T-cell (primary cell): ENCODE measurements at places on chromosomes 4 and X. TPM values are rescaled to one million over a fixed set of nuclear protein-coding genes. Genes with fewer than 3 reads are reported as not detected.

DNA sequence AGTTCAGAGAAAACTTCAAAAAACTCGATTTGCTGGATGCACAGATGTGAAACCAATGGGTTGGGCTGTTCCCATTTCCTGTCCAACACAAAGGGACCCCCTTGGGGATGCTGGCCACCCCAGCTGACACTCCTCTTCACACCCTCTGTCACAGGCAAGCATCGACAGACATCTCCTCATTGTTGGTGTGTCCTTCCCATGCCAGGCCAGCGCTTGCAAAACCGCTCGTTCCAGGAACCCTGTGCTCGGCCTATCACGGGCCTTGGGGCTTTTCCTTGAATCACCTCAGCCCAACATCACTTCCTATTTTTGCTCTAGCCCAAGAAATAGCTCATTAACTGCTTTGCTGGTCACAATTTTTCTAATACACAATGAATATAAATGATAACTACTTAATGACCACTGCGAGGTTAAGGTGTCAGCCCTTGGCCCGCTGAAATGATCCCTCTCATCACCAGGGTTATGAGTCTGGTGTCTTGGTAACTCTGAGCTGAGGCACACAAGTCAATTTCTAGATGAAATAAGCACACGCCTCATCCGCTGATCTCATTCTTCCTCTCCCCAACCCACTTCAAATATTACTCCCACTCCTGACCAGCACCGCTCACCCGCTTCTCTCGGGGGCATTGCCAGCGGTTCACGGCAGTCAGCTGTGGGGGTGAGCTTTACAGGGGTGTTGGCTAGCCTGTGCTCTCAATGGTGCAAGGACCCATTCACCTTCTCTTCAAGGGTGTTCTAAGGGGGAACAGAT lies 32.3 kb downstream of the BCOR start:
- no peaks in the 10 kb centered on the region for H3K4me1 ChIP-seq
- DNase-seq, result no peak
- peaks cover 2% of the 10 kb centered on the region for H3K36me3 ChIP-seq
- H3K27ac ChIP-seq, result no peak overlapping the region

DNA sequence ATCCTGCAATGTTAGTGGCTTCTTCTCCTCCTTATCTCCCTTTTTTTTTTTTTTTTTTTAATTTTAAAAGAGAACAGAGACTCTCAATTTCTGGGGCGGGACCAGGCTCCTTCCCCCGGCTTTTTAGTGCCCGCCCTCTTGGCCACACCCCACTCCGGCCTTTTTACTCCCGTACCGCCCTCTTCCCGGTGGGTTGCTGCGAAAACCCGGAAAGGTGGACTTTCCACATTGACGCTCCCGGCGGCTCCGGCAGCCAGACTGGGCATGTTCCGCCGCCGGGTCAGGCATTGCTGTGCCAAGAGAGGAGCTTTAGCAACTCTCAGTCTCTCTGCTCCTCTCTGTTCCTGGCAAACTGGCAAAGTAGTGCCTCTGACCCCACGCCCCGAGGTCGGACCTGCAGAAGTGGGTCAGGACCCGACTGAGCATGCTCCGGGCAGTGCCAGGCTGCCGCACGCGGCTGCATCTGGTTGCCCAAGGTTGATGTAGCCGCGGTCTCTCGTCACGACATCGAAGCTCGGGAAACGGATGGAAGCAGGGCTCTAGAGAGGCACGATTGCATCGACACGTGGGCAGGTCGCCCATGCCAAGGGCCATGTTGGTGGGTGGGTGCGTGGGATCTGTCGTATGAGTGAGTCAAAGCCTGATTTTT lies 1.1 kb upstream of the MFAP3L start:
- DNase-seq, result peak; percentile 87
- H3K4me3 ChIP-seq, result peak overlapping the region; percentile 82
- peaks cover 15% of the 10 kb centered on the region for H3K27me3 ChIP-seq
- H3K4me1 ChIP-seq, result peaks cover 4% of the 10 kb centered on the region
- H3K36me3 ChIP-seq, result no peaks in the 10 kb centered on the region

- H3K27me3 ChIP-seq, result no peaks in the 10 kb centered on the region
- H3K27ac ChIP-seq, result no peak overlapping the region
- H3K36me3 ChIP-seq, result no peaks in the 10 kb centered on the region
- H3K4me1 ChIP-seq, result no peaks in the 10 kb centered on the region
- no peak overlapping the region for H3K4me3 ChIP-seq
Measured at GRCh38 chr4:89823416-89823815, 13.5 kb downstream of the SNCA start.

GRCh38 chr4:98113012-98113411 lies 30.3 kb downstream of the STPG2 start:
- H3K27me3 ChIP-seq, result no peaks in the 10 kb centered on the region
- H3K36me3 ChIP-seq, result no peaks in the 10 kb centered on the region
- no peak overlapping the region for H3K4me3 ChIP-seq
- H3K4me1 ChIP-seq, result no peaks in the 10 kb centered on the region
- H3K27ac ChIP-seq, result no peak overlapping the region

DNA sequence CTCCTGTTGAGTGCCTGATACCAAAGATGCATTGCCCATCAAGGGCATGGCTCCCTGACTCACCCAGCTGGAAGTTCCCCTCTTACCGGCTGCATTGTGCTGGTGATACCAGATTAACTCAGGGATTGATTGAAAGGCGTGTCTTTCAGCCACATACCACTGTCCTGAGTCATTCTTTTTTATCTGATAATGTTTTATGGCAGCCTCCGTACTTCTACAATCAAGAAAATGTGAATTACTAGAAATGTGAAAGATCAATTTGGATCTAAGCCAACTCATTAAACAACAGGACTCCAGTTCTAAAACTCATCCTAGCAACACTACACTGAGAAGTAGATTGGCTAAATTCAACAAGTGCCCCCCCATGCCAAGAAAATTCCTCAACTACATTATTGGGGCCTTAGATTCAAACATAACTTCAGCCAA lies 40.0 kb downstream of the TXK start:
- no peaks in the 10 kb centered on the region for H3K27me3 ChIP-seq
- H3K36me3 ChIP-seq, result peaks cover 10% of the 10 kb centered on the region
- no peak for DNase-seq
- no peaks in the 10 kb centered on the region for H3K4me1 ChIP-seq

DNA sequence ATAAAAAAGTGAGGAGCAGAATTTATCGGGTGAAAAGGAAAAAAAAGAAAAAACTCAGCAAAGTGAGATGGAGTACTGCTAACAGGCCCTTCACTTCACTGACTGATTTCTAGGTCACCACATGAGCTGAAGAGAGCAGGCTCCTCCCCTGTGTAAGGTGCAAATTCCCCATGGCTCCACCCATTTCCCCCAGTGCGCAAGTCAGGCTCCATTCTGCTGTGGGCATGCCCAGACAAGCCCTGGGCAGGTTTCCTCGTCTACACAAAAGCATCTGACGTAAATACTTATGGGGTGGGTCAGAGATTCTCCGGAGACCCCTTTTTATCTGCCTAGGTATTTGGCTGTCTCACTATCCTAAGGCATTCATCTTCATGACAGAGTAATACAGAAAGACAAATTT lies 157.9 kb downstream of the MAGEB5 start:
- DNase-seq, result no peak
- no peak overlapping the region for H3K27ac ChIP-seq
- H3K4me1 ChIP-seq, result no peaks in the 10 kb centered on the region
- no peak overlapping the region for H3K4me3 ChIP-seq

- H3K36me3 ChIP-seq, result no peaks in the 10 kb centered on the region
- H3K4me1 ChIP-seq, result no peaks in the 10 kb centered on the region
- no peak overlapping the region for H3K27ac ChIP-seq
- DNase-seq, result no peak
- H3K4me3 ChIP-seq, result no peak overlapping the region
Measured at GRCh38 chr4:73450398-73451004, 14.5 kb downstream of the AFP start.

- no peak overlapping the region for H3K27ac ChIP-seq
- H3K36me3 ChIP-seq, result no peaks in the 10 kb centered on the region
- H3K27me3 ChIP-seq, result peaks cover 5% of the 10 kb centered on the region
Measured at GRCh38 chrX:370963-371745, 15.6 kb downstream of the PPP2R3B start.

DNA sequence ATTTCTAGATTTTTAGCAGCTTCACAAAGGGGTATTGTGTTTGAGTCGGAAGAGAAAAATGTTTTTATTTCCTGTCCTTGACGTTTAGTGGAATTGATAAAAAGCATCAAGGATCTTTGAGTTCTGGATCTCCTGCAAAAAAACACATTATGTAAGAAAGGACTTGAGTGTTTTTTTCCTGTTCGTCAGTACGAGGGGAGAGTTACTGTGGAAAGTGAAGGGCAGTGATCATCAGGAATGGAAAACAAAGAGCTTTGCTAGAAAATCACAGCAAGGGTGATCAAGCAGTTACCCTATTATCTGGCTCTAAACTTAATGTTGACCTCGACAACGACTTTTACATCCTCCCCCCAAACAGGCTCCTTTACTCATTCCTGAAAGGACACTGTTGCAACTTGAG lies 7.3 kb downstream of the LIMCH1 start:
- no peaks in the 10 kb centered on the region for H3K36me3 ChIP-seq
- H3K4me3 ChIP-seq, result no peak overlapping the region
- no peak for DNase-seq
- H3K27ac ChIP-seq, result no peak overlapping the region
- H3K4me1 ChIP-seq, result no peaks in the 10 kb centered on the region
- no peaks in the 10 kb centered on the region for H3K27me3 ChIP-seq

GRCh38 chr4:111283066-111283677 lies 660.3 kb upstream of the PITX2 start:
- no peak overlapping the region for H3K27ac ChIP-seq
- no peaks in the 10 kb centered on the region for H3K36me3 ChIP-seq
- no peak for DNase-seq
- H3K4me1 ChIP-seq, result no peaks in the 10 kb centered on the region
- H3K4me3 ChIP-seq, result no peak overlapping the region

The LRIT3 gene
- 0.12 TPM for total RNA-seq

The GAB3 gene
- total RNA-seq, result 26.2 TPM

DNA sequence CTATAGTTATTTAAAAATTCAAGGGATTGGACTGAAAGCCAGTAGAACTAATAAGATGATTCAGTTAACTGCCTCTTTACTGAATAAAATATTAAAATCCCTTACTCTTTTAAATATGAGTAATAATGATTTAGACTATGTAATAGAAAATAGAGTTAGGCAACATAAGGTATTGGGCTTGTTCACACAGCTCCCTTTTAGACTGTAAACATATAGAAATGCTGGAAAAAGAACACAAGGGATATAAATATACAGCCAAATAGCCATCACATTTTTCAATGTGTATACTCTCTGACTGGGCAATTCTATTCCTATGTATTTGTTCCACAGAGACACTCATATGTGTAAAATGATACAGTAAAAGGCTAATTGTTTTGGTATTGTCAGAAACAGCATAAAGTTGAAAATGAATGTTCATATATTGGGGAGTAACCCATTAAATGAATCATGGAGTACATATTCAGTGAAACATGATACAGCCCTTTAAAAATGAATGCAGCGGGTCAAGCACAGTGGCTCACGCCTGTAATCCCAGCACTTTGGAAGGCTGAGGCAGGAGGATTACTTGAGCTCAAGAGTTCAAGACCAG lies 129.8 kb downstream of the TBC1D19 start:
- no peaks in the 10 kb centered on the region for H3K27me3 ChIP-seq
- H3K4me1 ChIP-seq, result no peaks in the 10 kb centered on the region
- no peak overlapping the region for H3K4me3 ChIP-seq
- H3K36me3 ChIP-seq, result no peaks in the 10 kb centered on the region
- no peak overlapping the region for H3K27ac ChIP-seq

The MAGEB18 gene
- total RNA-seq, result not detected

DNA sequence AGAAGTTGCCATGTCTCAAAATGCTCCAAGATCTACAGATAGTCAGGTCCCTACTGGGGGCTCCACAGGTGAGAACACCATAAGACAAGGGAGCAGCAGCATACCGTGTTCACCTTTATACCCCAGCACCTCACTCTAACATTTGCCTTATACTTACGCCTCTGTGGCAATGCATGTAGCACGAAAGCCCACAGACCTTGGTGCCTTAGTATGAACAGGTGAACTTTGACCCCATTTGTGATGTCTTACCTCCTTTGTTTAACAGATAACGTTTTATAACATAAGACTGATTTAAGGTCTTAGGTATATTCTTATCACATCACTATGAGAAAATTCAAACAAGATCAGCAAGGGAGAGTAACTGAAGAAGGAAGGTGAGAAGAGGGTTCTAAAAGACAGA lies 128.8 kb downstream of the ARX start:
- no peaks in the 10 kb centered on the region for H3K4me1 ChIP-seq
- H3K36me3 ChIP-seq, result peaks cover 6% of the 10 kb centered on the region
- no peak for DNase-seq
- no peak overlapping the region for H3K27ac ChIP-seq

The NDST3 gene
- total RNA-seq, result not detected

- H3K4me1 ChIP-seq, result no peaks in the 10 kb centered on the region
- H3K27me3 ChIP-seq, result no peaks in the 10 kb centered on the region
- no peak for DNase-seq
- H3K36me3 ChIP-seq, result no peaks in the 10 kb centered on the region
- H3K27ac ChIP-seq, result no peak overlapping the region
Measured at GRCh38 chr4:42816189-42816879, 76.2 kb upstream of the GRXCR1 start.

The HHIP gene
- not detected for total RNA-seq

DNA sequence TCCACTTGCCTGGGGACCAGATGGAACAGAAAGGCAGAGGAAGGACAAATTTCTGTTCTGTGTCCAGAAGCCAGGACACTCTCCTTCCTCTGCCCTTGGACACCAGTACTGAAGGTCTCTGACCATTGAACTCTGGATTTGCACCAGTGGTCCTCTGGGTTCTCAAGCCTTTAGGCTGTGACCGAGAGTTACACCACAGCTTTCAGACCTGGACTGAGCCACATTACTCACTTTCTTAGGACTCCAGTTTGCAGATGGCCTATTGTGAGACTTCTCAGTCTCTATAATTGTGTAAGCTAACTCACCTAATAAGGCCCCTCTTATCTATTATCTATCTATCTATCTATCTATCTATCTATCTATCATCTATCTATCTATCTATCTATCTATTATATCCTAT lies 295.3 kb upstream of the GALNTL6 start:
- no peaks in the 10 kb centered on the region for H3K36me3 ChIP-seq
- no peak overlapping the region for H3K4me3 ChIP-seq
- H3K27ac ChIP-seq, result no peak overlapping the region
- no peaks in the 10 kb centered on the region for H3K27me3 ChIP-seq

The NRK gene
- 0.13 TPM for total RNA-seq

GRCh38 chr4:169266661-169267060 lies 4.1 kb downstream of the SH3RF1 start:
- H3K27ac ChIP-seq, result no peak overlapping the region
- H3K36me3 ChIP-seq, result no peaks in the 10 kb centered on the region
- H3K4me3 ChIP-seq, result no peak overlapping the region
- H3K27me3 ChIP-seq, result peaks cover 25% of the 10 kb centered on the region

The GPR119 gene
- total RNA-seq, result not detected

DNA sequence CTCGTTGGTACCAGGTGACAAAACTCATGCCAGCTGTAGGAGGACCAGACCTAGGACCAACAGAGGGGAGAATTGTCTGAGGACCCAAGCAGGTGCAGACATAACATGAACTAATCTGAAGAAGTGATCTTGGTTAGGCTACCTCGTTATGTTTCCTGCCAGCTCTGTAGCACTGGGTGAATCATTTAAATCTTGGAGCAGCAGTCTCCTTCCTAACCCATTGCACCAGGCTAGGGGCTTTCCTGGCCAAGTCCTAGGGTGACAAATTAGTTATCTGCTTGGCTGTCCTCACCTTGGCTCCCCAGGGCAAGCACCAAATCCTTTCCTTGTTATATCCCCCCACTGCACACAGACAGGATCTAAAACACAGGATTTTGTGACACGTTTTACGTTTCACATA lies 87.8 kb downstream of the WWC2 start:
- H3K27ac ChIP-seq, result no peak overlapping the region
- H3K4me3 ChIP-seq, result no peak overlapping the region

The GC gene
- total RNA-seq, result not detected

GRCh38 chrX:617891-618290 lies 12.7 kb upstream of the SHOX start:
- H3K4me1 ChIP-seq, result no peaks in the 10 kb centered on the region
- no peak overlapping the region for H3K4me3 ChIP-seq
- peaks cover 23% of the 10 kb centered on the region for H3K27me3 ChIP-seq
- DNase-seq, result no peak
